ENCODE measurements at places on chromosomes 5 and 9.

- DNase-seq, result no peak
Measured at GRCh38 chr5:64612344-64612961, 77.8 kb upstream of the SHISAL2B start.

GRCh38 chr5:58236498-58236897 lies 223.4 kb downstream of the PLK2 start:
- DNase-seq, result no peak

- DNase-seq, result no peak
Measured at GRCh38 chr9:129330711-129331492, 152.8 kb upstream of the IER5L start.

GRCh38 chr5:117463881-117464570 lies 889.4 kb upstream of the SEMA6A start:
- DNase-seq, result no peak

GRCh38 chr9:68437785-68438184 lies 81.4 kb downstream of the PGM5 start:
- no peak for DNase-seq

- DNase-seq, result no peak
Measured at GRCh38 chr5:5978501-5979376, 399.6 kb downstream of the MED10 start.

GRCh38 chr9:116767219-116767618 lies 80.1 kb downstream of the TRIM32 start:
- DNase-seq, result no peak

GRCh38 chr9:98605116-98605515 lies 103.6 kb downstream of the GABBR2 start:
- no peak for DNase-seq

DNA sequence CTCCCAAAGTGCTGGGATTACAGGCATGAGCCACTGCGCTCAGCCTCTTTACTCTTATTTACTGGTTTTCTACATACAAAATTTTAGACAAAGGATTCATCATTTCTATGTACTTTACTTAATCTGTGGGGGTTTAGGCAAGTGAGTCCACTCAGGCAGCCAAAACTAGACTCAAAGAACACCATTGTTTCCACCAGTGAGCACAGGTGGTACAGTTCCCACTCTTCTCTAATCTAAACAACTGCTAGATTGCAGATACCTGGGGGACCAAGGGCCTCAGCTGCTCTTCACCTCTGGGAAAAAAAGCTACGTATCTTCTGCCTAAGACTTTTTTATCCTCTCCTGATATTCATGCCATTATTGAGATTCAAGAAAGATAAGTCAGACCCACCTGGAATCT lies 260.1 kb downstream of the EBF1 start:
- DNase-seq, result no peak

GRCh38 chr9:20512636-20513035 lies 109.7 kb downstream of the MLLT3 start:
- DNase-seq, result no peak

- no peak for DNase-seq
Measured at GRCh38 chr5:131148835-131149234, 16.2 kb downstream of the HINT1 start.

- no peak for DNase-seq
Measured at GRCh38 chr5:118461436-118461835, 526.9 kb downstream of the DTWD2 start.

DNA sequence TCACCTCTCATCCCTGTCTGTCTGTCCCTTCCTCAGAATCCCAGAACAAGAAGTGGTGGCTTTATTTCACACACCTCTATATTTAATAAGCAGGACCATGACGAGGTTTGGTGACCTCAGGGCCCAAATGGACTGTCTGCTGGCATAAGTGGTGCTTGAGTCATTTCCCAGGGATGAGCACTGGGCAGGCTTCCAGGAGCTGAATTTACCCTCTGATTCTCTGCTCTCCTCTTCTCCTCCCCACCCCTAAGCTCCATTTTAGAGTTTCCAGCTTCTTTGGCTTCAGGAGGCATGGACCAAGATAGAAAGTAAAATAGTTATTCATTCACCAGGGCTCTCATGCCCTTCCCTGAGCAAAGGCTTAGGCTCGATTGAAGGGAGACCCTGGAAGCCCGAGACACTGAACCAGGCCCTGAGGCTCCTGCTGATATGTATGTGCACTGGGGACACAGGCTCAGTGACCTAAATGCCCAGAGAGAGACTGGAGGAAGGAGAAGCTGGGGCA lies 69.1 kb downstream of the PPARGC1B start:
- no peak for DNase-seq

DNA sequence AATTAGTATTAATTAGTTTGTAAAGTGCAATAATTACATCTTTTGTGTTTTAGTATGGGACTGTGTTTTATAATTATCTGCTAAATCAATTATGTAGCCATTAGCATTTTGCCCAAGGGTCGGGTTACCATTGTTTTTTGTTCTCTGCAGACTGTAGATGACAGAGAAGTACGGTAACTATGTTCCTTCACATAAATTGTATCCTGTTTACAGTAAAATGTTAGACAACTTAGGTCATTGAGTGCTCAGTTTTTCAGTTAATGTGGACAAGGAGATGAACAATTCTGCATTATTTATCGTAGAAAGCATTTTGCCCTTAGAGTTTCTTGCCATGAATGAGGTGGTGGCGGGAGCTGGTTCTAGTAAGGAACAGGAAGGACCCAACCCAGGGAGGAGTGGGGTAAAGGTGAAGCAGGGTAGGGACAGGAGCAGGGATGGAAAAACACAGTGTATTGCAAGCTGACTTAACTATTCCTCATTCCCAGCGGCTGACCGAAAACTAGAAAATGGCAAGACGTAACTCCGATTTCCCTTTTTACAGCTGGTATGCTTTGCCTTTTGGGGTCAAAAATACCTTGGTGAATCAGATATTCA lies 243.7 kb upstream of the SLC24A2 start:
- DNase-seq, result no peak

GRCh38 chr5:60209146-60209840 lies 315.8 kb upstream of the PDE4D start:
- DNase-seq, result no peak

- DNase-seq, result no peak
Measured at GRCh38 chr9:120306561-120306960, 273.4 kb downstream of the CDK5RAP2 start.

GRCh38 chr5:143882520-143882919 lies 70.6 kb downstream of the HMHB1 start:
- no peak for DNase-seq

- no peak for DNase-seq
Measured at GRCh38 chr9:86282979-86283535, 719 bp upstream of the ISCA1 start.

DNA sequence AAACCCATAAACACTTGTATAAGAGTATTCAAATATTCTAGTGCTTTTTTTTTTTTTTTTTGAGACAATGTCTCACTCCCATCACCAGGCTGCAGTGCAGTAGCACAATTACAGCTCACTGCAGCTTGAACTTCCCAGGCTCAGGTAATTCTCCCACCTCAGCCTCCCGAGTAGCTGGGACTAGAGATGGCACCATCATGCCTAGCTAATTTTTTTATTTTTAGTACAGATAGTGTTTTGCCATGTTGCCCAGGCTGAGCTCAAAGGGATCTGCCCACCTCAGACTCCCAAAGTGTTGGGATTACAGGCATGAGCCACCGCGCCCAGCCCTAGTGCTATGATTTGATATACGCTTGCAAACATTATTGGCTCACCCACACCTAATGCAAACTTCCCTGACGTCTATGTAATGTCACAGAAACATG lies 11.8 kb downstream of the IL6ST start:
- no peak for DNase-seq

GRCh38 chr9:69822116-69822750 lies 1.6 kb downstream of the CFAP95 start:
- DNase-seq, result no peak

All from effector CD8-positive, alpha-beta T cell (primary cell).